Activated naive CD4-positive, alpha-beta T cell treated with anti-CD3 and anti-CD28 coated beads, Interleukin-2, amount 50 U/mL, for 72 hours (primary cell): ENCODE measurements at places on chromosomes 2 and 18. TPM values are rescaled to one million over a fixed set of nuclear protein-coding genes. Genes with fewer than 3 reads are reported as not detected.

Gene RAB6D
- not detected for total RNA-seq

Gene SIX2
- total RNA-seq: not detected

Gene TTN
- total RNA-seq: 9.2 TPM

Gene DSC2
- total RNA-seq: not detected

Gene MARCO
- total RNA-seq: not detected

Gene REV1
- total RNA-seq: 60.3 TPM

GRCh38 chr2:171587567-171587966 lies 65.3 kb downstream of the CYBRD1 start:
- DNase-seq: no peak

- no peak for DNase-seq
Observed at GRCh38 chr2:28377984-28378678, 14.5 kb upstream of the FOSL2 start.

GRCh38 chr2:113185664-113186432 lies 12.1 kb downstream of the PSD4 start:
- DNase-seq: no peak

- DNase-seq: no peak
Observed at GRCh38 chr2:2174956-2175355, 156.1 kb downstream of the MYT1L start.

DNA sequence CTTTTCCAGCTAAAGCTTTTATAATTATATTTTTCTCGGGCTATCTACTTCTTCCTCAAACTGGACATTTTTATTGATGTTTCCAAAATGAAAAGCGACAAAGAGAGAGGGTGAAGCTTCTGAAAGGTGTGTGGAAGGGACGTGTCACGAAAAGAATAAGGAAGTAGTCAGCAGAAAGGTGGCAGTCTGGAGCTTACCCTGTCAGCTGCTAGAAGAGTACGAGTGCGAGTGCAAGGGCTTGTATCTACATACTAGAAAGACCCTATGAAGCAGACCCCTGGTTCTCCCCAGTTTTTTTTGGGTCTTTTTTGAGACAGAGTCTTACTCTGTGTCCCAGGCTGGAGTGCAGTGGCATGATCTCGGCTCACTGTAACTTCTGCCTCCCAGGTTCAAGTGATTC lies 14.6 kb downstream of the FHL2 start:
- no peak for DNase-seq

DNA sequence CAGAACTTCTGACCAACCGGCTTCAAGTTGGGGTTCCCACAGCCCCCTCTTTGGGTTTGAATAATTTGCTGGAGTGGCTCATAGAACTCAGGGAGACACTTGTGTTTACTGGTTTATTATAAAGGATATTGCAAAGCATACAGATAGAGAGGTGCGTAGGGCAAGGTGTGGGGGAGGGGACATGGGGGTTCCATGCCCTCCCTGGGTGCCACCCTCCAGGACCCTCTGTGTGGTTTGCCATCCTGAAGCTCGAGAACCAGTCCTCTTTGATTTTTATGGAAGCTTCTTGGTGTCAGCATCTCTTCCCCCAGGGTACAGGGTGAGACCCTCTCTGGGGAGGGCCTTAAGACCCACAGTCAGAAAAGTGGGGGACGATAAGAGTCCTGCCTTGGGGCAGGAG lies 38.8 kb downstream of the ITGB1BP1 start:
- DNase-seq: no peak

- no peak for DNase-seq
Observed at GRCh38 chr2:20191714-20192569, 33.0 kb downstream of the SDC1 start.

DNA sequence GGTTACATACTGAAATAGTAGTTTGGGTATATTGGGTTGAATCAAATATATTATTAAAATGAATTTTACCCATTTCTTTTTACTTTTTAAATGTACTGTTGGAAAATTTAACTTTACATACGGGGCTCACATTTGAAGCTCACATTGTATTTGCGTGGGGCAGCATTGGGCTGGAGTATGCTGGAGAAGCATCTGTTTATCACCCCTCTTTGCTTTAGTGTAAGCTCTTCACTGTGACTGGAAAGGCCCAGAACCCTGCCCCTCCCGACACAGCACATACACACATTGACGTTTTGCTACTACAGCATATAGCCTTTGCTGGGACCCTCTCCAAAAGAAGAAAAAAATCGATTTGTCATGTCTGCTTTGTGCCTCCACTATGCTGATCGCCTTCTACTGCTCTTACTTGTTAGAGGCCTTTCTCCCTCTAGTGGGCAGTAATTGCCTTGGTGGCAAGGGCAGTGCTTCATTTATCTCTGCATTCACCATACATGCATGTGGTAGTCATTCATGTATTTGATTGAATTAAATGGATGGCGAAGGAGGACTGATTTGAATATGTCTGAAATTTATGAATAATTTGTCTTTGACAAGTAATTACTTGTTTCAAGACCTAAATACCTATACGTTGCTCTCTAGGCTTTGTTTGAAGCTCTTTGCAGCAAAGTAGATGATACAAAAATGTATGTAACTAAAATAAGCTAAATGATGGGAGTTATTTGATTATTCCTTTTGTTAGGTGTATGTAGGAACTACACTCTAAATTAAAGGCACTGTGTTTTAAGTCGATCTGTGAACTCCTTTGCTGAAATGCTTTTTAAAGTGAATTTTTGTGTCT lies 37.4 kb downstream of the VAPA start:
- no peak for DNase-seq

DNA sequence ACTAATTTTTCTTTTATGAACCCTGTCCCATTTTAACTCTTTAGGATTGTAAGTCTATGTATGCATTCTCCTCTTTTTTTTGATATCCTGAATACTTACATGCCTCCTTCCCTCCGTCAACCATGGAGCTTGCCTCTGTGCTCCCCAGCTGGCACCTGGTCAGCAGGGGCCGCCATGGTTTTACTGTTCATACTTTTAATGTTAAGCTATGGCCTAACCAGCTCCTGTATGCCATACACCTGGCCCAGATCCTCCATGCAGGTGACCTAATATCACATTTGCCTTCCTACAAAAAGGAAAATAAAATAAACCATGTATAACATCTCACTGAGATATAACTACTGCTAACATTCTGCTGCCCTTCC lies 283.1 kb upstream of the TRIB2 start:
- no peak for DNase-seq

DNA sequence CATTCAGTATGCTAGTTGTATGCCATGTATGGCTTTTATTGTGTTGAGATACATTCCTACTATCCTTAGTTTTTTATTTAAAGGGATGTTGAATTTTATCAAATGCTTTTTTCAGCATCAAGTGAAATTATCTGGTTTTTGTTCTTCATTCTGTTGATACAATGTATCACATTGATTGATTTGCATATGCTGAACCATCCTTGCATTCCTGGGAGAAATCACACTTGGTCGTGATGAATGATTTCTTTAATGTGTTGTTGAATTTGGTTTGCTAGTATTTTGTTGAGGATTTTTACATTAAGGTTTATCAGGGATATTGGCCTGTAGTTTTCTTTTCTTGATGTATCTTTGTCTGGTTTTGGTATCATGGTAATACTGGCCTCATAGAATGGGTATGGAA lies 49.7 kb downstream of the CD28 start:
- DNase-seq: no peak

- no peak for DNase-seq
Observed at GRCh38 chr2:21415234-21415633, 291.5 kb downstream of the TDRD15 start.

GRCh38 chr2:152319822-152320570 lies 15.0 kb upstream of the FMNL2 start:
- DNase-seq: no peak

DNA sequence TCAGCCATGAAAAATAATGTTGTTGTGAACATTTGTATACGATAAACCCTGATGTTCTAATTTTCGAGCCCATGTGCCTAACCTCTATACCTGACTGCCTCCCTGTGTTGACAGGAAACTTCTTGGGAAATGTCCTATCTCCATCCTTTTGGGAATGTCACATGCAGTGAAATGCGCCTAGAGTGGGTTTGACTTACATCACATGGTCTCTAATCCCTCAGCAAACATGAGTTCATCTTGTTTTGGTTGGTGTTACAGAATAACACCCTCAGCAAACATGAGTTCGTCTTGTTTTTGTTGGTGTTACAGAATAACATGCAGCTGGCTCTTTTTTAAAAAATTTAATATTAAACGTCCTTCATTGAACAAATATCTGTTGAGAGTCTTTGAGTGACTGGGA lies 4.3 kb upstream of the UGT1A6 start:
- no peak for DNase-seq

DNA sequence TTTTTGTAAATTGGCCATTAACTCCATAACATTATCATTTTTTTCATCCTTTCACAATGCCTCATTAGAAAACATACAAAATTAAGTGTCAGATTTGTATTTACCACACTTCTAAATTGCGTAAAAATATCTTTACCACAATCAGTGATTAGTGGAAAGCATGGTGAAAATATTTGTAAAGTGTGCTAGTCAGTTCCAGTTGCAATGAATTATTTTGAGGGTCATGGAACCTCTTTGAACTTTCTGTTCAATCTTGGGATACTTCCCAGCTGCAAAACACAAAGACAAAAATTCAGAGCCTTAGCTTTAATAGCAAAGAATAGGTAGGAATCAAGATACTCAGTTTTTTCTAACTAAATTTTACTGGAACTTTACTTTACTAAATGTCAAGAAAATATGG lies 4.0 kb upstream of the COL3A1 start:
- DNase-seq: no peak

- no peak for DNase-seq
Observed at GRCh38 chr2:224036731-224037361, 2.2 kb downstream of the SERPINE2 start.

DNA sequence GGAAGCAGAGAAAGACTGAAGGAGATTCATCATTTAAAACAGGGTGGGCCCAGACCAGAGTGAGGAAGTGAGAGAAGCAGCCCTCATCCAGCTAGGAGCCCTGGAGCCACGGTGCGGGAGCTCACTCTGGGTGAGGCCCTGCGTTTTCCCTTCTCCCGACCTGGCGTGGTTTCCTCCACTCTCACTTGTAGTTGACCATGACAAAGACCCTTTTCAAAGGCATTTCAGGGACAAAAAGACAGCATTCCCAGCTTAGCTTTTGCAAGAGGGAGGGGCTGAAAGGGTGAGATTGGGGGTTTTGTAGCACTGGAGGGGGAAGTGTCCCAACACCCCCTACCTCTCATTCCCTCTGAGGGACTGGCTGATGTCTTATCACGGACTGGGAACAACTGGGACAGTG lies 56.6 kb downstream of the TRPM8 start:
- DNase-seq: no peak

- DNase-seq: no peak
Observed at GRCh38 chr2:118202707-118203303, 114.5 kb downstream of the INSIG2 start.

- no peak for DNase-seq
Observed at GRCh38 chr18:74742573-74743243, 145.0 kb downstream of the ZNF407 start.

- DNase-seq: no peak
Observed at GRCh38 chr2:159905926-159906714, 108.1 kb upstream of the CD302 start.
